Immature natural killer cell (primary cell): ENCODE measurements at places on chromosomes 4 and X. TPM values are rescaled to one million over a fixed set of nuclear protein-coding genes. Genes with fewer than 3 reads are reported as not detected.

Gene GPRIN3
- polyA plus RNA-seq: 7.3 TPM

Gene PAK3
- polyA plus RNA-seq: not detected

Gene SOD3
- polyA plus RNA-seq: not detected

Gene GYPE
- polyA plus RNA-seq: 3.7 TPM

Gene FAM184B
- polyA plus RNA-seq: not detected

Gene EDA2R
- not detected for polyA plus RNA-seq

DNA sequence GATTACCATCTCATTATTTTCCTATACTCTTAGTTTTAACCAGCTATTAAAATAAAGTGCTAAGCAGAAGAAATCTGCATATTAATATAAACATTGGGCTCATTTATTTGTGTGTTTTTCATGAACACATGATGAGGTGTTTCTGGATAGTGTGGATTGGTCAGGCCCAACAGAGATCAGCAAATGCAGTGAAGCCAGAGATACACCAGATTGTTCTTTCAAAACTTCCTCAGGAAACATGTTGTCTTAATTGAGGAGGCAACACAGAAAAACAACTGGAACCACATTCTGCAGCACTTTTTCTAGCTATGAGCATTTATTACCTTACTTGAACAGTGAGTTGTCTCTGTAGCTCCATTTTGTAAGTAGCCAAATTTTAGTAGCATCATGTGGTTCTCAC is 69.9 kb downstream of the PALLD start:
- DNase-seq: no peak

DNA sequence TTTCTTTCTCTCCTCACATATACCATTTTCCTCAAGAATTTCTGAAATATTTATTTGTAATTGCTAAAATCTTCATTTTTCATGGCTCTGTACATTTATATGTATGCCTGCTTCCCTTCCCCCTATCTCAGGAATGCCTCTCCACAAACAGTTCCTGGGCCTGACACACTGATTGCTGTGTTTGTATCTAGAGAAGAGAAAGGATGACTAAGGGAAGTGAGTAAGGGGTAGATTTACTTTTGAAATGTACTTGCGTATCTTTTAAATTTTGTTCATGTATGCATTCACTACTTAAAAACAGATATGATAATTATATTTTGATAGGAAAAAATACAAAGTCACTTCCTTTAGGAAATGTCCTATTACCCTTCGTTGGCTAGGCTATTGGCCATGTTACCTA is 790.8 kb downstream of the PCDH18 start:
- DNase-seq: no peak

DNA sequence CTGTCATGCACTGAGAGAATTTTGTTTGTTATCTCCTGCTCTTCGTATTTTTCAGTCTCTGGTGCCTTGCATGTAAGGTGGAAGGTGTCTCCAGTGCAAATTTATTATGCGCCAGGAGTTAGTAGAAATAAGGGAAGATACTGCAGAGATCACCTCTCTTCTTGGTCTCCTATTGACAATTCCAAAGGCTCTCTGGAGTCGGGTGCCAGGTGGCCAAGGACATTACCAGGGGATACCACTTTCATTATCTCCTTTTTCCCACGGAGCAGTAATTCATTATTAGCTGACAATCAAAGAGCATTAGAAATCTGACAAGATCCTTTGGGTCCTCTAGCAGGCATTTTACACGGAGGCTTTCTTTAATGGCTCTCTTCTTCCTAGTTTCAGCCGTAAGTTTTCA is 26.0 kb downstream of the ADD1 start:
- no peak for DNase-seq

GRCh38 chr4:176492646-176493302 is 173.0 kb downstream of the SPCS3 start:
- no peak for DNase-seq
